ENCODE measurements at places on chromosomes 4 and X.
A peak's percentile ranks its signal among the peaks of the same experiment; 100 is the strongest.

DNA sequence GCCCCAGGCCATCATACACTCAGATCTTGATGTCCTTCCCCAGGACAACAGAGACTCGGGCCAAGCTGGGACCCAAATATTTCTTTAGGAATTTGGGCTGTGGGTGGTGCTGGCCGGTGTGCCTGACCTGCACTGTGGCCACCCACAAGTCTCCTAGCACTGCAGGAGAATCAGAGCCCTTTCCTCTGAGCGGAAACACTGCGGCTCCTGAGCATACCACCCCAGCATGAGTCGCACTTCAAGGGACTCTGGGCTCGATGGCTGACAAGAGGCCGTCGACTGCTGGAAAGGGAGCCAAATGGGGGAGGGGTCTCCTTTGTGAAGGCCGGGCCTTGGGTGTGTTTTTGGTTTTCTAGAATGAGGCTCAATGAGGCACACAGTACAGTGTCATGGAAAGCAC lies 13.0 kb upstream of the IRAK1 start:
- DNase-seq: no peak

DNA sequence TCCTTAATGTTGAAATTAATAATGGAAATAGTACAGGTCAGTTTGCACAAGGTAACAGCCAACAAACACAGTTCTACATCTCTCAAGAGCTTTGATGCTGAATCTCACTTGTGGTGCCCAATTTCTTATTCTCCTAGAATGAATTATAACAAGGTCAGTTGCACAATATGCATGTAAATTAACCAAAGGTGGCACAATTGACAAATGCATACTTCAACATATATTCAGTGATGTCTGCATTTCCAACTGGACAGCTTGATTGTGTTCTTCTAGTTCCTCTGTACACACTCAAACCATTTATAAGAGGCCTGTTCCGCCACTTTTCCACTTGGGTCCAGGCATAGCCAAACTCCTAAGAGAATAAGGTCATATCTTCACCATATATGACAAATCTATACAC lies 210.3 kb upstream of the EPHA5 start:
- no peak for DNase-seq

GRCh38 chrX:132489578-132490419 lies 961 bp upstream of the MBNL3 start:
- no peak for DNase-seq

GRCh38 chrX:40012868-40013265 lies 84.9 kb downstream of the BCOR start:
- DNase-seq: no peak

- no peak for DNase-seq
Observed at GRCh38 chr4:150119492-150119891, 41.2 kb downstream of the DCLK2 start.

DNA sequence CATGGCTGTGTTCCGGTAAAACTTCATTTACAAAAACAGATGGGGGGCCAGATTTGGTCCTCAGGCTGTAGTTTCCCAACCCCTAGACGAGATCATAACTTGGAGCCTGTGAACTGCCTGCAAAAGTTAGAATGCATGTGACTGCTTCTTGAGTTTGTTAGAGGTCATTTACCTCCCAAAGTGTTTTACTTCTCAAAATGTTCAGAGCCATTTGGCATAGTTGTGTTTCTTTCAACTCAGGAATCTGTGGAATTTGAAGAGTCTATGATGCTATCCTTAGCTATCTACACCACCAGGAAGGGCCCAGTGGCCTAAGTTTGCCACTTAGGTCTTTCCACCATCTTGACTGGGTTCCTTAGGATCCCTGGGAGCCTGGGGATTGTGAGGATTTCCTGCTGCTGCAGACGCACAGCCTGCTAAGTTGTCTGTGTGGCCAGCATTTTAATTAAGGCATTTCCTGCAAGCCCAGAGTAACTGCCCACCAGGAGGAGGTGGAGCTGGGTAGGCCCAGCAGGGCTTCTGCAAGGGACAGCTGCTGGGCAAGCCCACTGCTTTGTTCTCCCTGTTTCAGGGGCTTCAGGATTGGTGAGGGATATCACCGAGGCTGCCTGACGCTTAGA lies 53.1 kb downstream of the CCNI start:
- no peak for DNase-seq

DNA sequence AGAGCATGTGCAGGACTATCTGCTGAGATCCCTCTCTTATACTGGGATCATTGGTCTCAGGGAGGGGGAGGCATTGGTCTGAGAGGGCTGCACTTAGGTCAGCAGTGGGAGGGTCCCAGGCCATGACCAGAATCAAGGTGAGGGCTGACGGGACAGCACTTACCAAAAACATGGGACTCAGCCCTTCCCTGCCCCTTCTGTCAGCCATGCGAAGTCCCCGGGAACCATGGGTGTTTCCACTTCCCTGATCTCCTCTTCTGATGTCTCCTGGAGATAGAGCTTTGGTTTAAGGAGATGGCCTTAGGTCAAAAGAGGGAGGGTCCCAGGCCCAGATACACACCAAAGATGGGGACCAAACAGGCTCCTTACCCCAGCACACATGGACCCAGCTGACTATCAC lies 12.9 kb upstream of the HSFX1 start:
- no peak for DNase-seq

DNA sequence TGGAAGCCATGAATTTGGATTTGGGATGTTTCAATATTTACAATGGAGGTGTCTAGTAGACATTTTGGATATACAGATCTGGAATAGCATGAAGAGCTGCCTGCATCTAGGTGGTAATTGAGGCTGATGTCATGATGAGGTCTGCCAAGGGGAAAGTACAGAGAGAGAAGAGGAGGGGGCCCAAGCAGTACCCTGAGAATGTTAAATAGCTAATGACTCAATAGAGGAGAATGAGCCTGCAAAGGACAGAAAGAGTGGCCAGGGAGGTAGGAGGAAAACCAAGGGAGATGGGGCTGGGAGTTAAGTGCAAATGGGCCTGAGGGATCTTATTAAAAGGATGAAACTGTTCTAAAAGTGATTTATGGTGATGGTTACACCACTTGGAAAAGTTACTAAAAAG lies 182.2 kb upstream of the KIT start:
- no peak for DNase-seq

GRCh38 chrX:27008486-27008885 lies 454.7 kb downstream of the PPP4R3C start:
- DNase-seq: no peak

- DNase-seq: peak; percentile 76
Observed at GRCh38 chrX:23907498-23908218, at the start of the genes APOO and CXorf58. Gene APOO (minus strand): TSS chrX:23907938. CDS start chrX:23907702, 236 bp downstream. Gene CXorf58 (plus strand): TSS chrX:23908006. CDS start chrX:23910303, 2,297 bp downstream.

GRCh38 chr4:99008051-99008450 lies 12.5 kb downstream of the METAP1 start:
- DNase-seq: no peak

- DNase-seq: no peak
Observed at GRCh38 chrX:108053218-108053617, 8.4 kb downstream of the VSIG1 start.

DNA sequence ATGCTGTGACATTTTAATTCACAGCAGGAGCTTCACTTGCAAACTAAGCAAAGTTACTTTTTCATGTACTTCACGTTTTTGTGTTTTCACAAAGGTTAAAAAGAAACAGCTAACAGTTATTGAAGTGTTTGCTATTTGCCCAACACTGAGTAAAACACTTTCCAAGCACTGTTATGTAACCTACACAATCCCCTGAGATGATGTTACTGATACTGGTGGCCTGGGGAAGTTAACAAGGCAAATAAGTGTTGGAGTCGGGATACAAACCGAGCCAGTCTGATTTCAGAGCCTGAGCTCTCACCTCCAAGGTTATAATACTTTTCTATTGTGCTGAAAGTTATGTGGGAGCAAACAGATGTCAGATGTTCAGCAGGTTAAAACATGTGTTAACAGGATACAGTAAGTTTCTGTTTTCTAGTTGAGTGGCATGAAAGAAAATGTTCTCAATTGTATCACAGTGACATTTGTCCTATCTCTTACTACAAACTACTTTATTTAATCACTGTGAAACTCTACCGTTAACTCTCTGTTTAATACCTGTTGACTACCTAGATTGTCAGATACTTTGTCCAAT lies 3.9 kb upstream of the CXCL13 start:
- DNase-seq: no peak

DNA sequence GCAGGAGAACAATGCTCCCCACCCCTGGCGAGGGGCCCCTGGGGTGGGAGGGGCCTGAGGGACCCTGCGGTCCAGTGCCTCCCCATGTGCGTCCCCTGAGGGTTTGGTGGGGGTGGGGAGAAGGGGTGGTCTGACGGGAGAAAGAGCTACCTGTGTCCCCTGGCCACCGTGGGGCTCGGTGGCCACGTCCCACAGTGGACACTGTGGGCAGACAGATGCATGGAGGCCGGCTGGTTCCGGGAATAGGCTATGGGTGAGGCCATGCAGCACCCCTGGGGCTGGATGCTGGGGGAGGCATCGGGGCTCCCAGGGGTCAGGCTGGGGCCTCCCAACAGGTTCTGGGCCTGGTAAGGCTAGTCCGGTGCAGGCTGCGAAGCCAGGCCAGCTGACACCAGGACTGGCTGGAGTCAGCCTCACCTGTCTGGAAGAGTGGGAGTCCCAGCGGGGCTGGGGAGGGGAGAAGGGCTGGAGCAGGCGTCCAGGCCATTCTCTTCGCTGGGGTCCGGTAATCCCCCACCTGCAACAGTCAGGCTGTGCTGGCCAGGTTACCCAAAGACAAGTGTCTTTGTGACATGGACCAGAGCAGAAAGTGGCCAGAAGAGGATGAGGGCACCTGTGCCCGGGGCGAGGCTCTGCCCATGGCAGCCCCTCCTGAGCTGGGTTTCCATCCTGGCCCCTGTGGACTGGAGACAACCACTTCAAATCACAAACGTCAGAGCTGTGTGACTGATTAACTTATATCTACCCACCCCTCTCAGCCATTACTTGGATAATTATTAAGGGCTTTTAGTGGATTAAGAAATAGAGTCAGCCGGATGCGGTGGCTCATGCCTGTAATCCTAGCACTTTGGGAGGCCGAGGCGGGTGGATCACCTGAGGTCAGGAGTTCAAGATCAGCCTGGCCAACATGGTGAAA lies 1.4 kb upstream of the FAM53A start:
- no peak for DNase-seq

DNA sequence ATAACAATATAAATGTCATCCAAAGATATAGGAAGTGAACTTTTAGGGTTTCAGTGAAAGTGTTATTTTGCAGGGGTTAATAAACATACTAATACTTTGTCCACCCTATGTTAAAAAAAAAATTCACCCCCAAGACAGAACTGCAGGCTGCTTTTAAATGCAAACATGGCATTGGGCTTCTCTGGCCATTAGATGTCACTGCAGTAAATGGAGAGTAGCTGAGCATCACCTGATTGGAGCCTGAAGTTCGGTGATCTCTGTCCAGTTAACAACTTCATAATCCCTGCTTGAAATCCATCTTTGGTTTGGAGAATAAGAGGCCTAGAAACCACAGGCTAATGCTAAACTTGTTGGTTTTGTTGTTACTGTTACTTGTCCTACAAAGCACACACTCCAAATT lies 18.7 kb downstream of the SLC25A43 start:
- no peak for DNase-seq

- DNase-seq: no peak
Observed at GRCh38 chrX:19836337-19836736, 51.1 kb downstream of the SH3KBP1 start.

GRCh38 chr4:150367326-150367725 lies 214.6 kb upstream of the MAB21L2 start:
- no peak for DNase-seq

DNA sequence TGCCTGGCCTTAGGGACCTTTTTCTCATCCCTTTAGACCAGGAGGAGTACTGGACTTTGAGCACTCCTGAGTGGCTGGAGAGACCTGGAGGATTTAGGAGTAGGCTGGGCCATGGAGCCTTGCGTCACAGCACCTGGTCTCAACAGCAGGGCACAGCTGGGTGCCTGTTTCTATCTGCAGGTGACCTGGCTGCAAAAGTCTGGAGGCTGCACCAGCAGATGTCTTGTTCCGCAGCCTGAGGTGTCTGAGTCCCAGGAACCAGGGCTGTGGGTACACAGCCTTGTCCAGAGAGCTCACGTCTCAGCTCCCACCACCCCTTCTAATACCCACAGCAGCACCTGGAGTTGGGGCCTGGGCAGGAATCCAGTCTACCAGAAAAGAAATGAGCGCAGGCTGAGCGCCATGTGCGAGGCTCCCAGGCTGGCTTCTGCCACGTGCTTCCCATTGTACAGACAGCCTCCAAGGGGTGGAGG lies 5.0 kb upstream of the NSD2 start:
- no peak for DNase-seq

GRCh38 chr4:19455196-19455595 lies 796.5 kb upstream of the SLIT2 start:
- no peak for DNase-seq

Data from right renal cortex interstitium (tissue), 3 donors.